NCI-H2029 treated with DMSO at 0.1 percent for 48 hours (cell line): ENCODE measurements at places on chromosomes 6 and 20.
A peak's percentile ranks its signal among the peaks of the same experiment; 100 is the strongest.

GRCh38 chr20:14830466-14830865 lies 493.1 kb upstream of the FLRT3 start:
- DNase-seq: peak; percentile 42

GRCh38 chr6:144804246-144804790 lies 519.2 kb downstream of the UTRN start:
- no peak for DNase-seq

DNA sequence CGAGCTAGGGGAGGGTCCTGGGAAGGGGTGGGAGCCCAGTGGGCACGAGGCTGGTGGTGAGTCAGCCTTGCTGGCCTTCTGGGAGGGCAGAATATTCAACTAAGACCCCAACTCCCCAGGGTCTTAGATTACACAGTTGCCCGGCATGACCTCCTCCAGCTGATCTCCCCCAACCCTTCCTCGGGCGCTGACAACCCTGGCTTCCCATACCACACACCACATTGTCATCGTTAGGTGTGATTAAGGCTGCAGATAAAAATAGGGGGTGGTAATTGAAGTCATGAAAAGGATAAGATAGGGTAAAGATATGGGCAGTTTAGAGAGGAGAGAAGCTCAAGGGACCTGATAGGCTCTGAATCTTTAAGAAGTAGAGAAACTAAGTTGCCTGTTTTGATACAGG lies 10.5 kb downstream of the CDC40 start:
- no peak for DNase-seq

DNA sequence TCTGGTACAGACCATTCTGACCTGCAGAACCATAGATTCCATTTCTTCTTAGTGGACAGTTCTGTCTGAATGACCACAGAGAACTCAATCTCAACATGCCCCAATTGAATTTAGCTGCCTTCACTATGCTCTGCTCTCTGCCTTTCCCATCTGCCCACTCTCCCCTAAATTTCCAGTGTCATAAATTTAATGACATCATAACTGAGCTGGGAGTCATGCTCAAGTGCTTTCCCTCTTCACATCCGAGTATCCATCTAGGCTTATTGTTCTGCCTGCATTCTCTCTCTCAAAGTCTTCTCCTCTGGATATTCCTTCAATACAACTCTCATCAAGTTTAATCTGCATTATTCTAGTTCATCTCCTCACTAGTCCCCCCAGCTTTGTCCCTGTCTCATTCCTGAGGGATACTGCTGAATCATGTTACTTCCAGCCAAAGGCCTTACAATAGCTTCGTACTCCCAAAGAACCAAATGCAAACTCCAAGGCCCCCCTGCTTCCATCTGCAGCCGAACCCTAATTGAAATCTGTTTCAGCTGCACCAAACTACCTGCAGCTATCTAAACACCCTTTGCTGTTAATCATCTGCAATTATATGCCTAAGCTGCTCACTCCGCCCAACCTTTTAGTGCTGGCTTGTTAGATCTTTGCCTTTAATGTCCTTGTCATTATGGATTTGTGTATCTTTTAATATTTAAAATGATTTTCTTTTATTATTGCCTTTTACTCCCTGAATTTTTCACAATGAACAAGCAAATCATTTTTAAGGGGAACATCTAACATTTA lies 46.1 kb downstream of the SLC35B3 start:
- DNase-seq: no peak

DNA sequence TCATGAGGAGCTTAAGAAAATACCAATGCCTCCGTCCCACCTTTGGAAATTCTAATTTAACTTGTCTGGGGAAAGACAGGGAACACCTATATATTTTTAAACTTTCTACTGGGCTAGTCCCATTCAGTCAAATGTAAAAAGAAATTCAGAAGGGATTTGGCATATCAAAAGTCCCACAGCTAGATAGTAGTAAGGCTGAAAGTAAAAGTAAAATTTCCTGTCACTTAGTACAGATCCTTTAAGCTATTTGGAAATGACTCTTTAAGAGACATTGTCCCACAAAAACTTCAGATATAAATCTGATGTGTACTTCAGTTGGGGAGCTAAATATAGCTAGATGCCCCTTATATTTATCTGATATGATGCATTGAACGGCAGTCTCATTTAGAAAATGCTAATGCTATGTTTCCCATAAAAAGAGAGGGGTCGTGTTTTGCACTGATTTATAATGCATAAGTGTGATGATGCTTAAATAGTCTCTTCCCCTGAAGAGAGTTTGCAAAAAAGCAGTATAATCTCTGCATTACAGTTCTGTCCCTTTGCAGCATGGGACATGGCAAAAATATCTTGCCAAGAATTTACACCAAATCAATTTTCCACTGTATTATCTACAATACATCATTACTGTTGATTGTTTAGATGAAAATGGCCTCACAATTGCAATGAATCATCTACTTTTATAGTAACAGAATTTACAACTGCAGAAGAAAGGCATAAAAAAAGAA lies 860.8 kb upstream of the MAP3K7 start:
- no peak for DNase-seq

DNA sequence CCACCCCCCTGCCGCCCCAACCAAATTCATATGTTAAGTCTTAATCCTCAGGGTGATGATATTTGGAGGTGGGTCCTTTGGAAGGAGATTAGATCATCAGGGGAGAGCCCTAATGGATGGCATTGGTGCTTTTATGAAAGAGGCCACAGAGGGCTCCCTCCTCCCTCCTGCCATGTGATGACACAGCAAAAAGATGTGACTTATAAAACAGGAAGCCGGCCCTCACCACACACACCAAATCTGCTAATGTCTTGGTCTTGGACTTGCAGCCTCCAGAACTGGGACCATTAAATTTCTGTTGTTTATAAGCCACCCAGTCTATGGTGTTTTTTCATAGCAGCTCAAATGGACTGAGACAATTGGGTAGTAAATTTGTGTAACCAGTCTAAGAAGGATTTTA lies 176.3 kb downstream of the ADGRG6 start:
- DNase-seq: no peak

GRCh38 chr6:129921169-129921817 lies 60.2 kb upstream of the TMEM244 start:
- no peak for DNase-seq

- DNase-seq: no peak
Measured at GRCh38 chr20:2042400-2042799, 48.5 kb upstream of the PDYN start.

- no peak for DNase-seq
Measured at GRCh38 chr6:139154881-139155547, 20.1 kb downstream of the HECA start.

GRCh38 chr20:15582146-15582760 lies 991.0 kb downstream of the KIF16B start:
- DNase-seq: no peak

GRCh38 chr6:61949161-61949560 lies 336.9 kb downstream of the KHDRBS2 start:
- no peak for DNase-seq

DNA sequence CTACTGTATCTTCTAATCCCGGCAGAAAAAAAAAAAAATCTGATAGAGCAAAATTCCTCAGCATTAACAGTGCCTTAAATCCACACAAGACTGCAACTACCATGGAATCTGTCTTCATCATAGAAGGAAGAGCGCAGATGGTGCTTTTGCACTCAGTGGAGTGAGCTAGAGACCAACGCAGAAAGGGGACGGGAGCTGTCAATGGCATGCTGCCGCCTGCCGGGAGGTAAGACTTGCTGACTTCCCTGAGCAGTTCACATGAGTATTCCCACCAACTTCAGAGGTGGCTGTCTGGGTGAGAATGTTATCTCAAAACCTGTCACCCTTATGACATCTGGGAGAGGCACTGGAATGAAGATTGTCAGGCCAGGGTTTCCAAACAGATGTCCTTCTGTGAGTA lies 35.6 kb downstream of the DZANK1 start:
- no peak for DNase-seq

- no peak for DNase-seq
Measured at GRCh38 chr20:60065741-60066437, 107.7 kb downstream of the CDH26 start.

GRCh38 chr6:31414771-31415265 lies 11.4 kb downstream of the MICA start:
- DNase-seq: no peak

DNA sequence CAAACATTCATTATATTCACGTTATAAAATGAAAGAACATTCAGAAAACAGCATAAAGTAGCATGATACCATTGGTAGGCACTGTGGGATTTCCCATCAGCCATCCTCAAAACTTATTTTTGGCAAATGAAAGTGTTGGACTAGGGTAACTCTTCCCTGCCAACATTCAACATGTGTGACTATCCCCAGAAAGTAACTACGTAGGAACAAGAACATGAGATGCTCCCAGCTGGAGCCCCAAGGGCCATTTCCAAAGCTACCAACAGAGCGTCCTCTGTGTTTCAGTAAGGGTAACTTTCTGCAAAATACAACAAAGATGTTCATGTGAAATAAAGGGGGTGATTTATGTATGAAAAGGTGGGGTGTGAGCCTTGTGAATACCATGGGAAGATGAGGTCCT lies 28.4 kb upstream of the PTPN1 start:
- DNase-seq: no peak

- no peak for DNase-seq
Measured at GRCh38 chr6:115691433-115691832, 369.3 kb downstream of the FRK start.

GRCh38 chr6:64250126-64250525 lies 614.5 kb downstream of the PHF3 start:
- DNase-seq: no peak

DNA sequence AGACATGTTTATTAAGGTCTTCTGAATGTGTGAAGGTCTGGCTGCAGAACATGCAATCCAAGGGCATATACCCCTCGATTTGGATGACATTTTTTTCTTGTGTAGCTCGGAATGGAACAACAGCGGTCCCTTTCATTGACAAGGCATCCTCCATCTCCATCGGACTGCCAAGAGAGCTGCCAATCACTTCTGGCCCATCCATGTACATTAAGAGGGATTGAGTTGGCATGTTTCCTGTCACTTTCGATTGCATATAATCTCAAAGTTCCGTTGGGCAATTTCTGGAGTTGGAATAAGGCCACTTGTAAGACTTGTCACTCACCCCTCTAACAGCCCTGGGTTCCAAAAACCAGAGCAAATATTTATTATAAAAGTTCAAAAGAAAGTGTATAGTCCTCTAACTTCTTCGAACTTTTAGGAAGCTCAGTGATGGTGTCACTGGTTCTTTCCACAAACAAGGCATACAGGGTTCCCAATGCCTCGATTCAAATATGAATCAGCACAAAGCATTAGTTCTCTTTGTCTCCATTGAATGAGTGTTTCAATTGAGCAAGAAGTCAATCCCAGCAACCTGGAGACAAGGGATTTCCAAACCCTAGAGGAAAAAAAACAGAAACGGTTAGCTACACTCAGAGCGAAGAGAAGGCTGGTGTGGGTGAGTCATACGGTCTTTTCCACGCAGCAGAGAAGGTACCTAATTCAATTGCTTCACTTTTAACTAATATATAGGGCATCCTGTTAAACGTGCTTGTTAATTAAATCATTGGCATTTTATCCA lies 10.9 kb downstream of the ZNF217 start:
- DNase-seq: no peak
